ENCODE measurements at places on chromosomes 4 and X.

DNA sequence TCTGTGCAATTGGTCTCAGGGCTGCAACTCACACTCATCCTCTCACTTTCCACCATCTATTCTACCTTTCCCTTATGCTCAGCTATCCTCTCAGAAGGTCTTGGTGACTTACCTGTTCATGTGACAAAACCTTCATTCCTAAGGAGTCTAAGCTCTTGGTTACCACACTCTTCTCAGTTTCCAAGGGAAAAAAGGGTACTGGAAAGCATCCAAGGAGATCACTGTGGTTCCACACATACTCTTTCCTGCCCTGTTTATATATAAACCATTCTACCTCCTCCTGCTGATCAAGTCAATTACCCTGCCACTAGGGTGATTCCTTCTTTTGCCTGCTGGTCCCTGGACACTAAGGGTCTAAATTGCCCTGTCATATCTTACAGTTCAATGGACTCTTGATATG, 57.2 kb upstream of the MAML3 start:
- DNase-seq, result no peak

DNA sequence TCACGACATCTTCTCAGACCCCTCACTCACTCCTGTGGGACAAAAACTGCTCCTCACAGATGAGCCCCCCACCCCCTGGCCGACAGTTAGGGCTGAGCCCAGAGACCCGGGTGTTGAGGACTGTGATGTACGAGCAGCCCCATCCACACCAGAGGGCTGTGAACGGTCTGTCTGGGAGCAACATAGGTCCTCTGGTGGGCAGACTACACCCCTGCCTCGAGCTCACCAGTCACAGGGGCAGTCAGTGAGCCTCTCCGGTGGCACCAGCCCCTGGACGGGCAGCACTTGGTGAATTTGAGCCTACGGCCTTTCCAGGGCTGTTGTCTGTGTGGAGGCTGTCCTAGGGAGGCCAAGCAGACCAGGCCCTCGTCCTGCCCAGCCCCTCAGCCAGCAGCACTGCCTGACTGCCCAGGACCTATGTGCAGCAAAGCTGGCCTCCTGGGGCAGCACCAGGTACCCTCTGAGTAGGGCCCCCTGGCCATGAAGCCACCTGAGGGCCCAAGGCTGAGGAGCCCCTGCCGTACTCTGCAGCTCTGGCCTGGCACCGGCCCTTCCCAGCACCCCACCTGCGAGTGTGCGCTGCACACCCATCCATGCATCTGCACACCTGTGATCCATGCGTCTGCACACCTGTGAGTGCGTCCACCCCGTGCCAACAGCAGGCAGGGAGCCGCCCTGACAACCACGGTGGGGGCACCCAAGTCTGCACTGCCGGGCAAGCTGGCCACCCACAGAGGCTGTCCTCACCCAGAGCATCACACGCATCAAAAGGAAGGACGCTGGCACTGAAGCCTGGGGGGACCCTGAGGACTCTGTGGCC, 111.6 kb upstream of the NKX1-1 start:
- no peak for DNase-seq

DNA sequence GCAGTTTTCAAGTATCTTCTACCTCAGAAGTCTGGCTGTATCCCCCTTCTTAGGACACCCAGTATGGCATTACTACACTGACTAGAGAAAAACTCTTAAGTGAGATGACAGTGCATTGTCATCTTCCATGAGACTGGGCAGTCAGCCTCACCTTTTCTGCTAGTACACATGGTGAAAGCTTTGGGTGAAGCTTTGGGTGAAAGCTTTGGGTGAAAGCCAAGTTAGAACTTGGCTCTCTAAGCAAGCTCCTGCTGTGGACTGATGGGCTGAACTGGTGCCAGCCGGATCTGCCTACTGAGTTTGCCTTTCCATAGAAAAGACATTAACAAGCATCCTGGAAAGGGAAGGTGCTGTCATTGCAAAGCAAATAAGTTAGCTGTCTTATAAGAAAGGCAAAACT, 8.8 kb downstream of the EPHA5 start:
- DNase-seq, result no peak

DNA sequence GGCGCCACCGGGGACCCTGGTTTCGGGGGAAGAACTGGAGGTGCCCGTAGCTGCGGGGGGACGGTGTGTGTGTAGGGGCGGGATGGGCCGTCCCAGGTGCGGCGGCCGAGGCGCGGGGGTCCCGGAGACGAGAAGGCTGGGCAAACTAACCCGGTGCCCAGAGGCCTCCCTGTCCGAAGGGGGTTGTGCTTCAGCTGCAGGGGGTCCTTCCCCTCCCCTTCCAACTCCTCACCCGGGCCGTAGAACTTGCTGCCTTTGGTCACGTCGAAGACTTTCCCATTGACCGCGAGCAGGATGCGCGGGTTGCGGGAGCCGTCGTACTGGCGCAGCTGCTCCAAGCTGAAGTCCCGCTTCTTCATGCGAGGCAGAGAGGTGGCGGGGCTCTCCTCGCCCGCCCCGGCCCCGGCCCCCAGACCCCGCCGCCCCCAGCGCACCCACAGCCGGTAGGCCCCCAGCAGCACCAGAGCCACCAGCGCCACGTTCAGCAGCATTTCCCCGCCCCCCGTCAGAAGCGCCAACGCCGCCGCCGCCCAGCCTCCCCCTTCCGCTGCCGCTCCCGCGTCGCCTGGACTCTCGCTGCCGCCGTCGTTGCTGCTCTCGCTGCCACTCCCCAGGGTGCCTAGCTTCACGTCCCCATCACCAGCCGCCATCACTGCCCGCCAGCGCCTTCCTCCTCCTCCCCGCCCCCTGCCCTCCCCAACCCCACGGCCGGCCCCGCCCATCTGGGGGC, at the start of gene PGRMC2:
Gene PGRMC2 (minus strand): TSS at position 673 of the 730 bp plus-strand sequence. CDS start 23 bp downstream, at position 650.
- peak; percentile 13 for DNase-seq

DNA sequence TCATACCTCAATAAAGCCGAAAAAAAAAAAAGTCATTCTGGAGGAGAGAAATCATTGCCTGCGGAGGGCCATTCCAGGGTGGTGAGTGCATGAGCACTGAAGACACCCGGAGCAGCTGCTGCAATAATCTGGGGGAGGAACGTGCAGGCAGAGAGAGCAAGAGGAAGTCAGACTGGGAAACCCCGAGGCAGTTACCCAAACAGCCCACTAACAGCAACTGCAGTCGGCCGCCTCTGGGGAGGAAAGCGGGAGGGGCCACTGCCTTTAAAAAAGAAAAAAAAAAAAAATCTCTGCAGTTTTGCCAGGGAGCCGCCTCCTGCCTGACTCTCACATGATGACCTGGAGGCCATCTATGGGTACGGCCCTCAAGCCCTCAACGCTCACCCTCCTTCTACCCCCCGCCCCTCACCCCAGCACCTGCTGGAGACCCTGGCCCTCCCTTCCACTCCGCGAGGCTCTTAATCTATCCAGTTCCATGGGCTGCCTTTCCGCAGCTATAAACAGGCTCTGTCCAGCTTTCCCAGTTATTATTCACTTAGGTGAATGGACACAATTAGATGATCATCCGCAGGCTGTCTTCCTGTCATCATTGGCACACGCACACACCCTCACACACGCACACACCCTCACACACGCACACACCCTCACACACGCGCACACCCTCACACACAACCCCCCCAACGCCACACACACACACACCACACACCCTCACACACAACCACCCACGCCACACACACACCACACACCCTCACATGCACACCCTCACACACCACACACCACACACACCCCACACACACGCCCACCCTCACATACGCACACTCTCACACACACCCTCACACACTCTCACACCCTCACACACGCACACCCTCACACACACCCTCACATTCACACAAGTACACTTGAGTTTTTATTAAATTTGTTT, 3.4 kb upstream of the AVPR2 start:
- DNase-seq, result peak; percentile 72

DNA sequence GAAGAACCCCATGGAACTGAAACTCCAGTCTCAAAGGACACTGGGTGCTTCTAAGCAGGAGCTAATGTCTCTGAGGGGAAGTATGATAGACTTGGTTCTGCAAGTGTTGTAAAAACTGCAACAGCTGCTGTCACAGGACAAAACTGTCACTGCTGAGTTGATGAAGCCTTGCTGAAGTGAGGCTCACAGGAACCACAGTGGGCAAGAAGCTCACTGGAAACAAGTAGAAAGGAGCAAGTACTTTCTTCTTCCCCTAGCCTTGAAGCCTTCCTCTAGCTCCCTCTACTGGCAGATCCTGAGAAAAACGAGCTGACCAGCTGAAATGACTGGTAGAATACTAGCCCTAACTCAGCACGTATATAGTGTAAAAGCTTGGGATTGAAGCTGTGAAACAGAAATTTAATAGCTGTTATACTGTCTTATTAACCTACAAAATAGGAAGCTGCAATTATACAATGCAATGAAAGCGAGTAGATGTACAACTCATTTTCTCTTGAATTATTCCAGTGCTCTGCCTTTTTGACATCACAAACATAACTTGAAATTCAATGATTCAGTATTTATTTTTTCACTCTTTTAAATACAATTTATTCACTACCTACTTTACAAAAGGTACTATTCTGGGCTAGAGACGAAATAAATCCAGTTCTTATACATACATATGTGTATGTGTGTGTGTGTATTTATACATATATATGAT, 91.4 kb downstream of the GABRB1 start:
- peak; percentile 35 for DNase-seq

GRCh38 chr4:127149086-127149485, 483.7 kb upstream of the INTU start:
- no peak for DNase-seq

DNA sequence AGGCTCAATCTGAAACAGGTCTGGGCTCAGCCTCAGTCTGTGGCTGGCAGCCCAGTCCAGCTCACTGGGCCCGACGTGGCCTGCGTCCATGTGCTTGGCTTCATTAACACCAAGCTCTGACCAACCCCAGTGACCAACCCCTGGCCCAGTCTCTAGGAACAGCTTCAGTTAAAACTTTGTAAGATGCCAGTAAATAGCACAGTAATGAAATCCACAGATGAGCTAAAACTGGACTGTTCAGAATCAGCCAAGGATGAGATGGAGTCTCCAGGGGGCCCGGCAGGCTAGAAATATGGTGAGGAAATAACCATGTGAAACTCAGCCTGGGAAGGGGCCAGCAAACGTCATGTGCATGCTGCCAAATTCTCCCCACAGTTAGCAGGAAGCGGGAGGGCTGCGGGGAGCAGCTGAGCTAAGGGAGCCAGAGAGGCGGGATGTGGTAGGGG, 37.1 kb upstream of the XPNPEP2 start:
- no peak for DNase-seq

GRCh38 chrX:10395179-10395578, 225.2 kb downstream of the MID1 start:
- DNase-seq, result no peak

DNA sequence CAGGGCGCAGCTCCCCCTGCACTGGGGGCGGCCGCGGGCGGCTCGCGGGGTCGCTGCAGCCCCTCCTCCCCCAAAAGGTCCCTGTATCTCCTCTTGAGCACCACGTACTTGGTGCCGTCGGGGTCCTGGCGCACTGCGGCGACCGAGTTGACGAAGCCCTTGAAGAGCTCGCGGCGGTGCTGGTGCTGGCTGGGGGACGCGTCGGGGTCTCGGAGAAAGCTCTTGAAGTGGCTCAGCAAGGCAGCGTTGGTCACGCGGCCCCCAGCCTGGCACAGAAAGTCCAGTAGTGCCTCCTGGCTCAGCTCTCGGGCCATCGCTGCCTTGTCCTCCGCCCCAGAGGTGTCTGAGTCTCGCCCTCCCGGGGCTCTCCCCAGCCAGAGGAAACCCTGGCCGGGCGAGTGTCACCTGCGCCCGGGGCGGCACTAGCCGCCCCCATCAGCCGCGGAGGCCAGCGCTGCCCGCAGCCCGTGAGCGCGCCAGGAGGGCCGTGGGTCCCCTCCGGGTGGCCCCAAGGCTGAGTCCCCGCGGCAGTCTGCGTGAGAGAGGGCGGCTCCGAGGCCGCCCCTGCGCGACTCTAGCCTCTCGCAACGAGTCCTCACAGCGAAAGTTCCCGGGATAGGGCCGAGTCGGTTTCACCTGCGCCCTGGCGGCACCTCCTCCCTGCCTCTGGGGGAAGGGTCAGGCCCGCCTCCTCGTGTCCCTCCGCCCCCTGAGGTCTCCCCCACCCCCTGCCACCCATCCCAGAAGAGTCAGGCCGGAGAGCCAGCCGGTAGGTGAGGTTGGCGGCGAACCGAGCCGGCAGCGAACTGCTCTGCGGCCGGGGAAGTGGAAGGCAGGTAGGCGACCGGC, at the start of gene SOWAHB:
Gene SOWAHB (minus strand): TSS at position 609 of the 849 bp plus-strand sequence. CDS start 295 bp downstream, at position 314.
- peak; percentile 61 for DNase-seq

DNA sequence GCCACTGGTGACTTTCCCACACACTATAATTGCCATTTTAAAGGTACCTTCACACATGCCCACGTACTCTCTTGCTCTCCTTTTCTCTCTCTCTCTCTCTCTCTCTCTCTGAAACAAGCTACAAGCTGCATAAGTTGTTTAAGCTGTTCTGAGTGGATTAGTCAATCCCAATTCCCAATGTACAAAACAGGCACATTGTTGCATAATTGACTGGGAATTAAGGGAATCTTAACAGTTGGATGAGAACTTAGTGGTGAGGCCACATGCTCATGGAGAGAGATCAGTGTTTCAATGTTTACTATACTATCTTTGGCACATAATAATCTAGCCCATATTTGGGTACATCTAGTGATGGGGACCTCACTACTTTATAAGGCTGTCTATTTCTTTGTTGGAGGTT, 123.3 kb downstream of the ARHGEF9 start:
- no peak for DNase-seq

GRCh38 chr4:70601422-70602039, 9.5 kb downstream of the AMBN start:
- DNase-seq, result peak; percentile 84

GRCh38 chr4:128866691-128867090, 57.2 kb downstream of the JADE1 start:
- DNase-seq, result no peak

DNA sequence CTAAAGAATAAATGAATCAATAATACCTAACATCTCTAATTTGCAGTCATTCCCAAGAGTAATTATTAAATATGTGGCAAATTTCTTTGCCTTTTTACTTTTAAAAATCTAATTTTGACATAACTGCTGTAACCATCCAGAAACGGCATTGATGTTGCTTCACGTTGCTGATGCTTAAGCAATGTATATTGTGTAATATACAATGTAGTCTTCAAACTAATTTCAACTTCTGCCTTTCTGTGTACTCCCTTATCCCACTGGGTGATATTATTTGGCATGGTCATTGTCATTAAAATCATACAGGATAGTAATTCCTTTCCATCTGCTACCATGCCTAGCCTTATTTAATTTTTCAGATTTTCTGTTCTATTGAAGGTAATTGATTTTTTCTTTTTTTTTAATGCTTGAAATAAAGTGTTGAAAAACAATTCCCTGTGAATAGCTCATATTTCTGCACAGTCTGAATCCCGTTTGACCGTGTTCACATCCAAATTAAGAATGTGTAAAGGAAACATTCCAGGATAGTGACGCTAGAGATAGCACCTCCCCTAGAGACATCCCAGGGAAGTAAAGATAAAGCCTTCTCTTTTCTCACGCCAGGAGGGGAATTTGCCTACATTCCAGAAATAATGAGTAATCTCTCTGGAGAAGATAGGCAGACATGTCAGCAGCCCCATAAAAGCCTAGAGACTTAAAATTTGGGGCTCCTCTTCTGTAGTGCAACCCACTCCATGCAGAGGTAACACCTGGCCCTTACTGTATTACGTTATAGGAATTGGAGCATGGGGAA, 8.6 kb downstream of the FAM200B start:
- no peak for DNase-seq

GRCh38 chr4:52015366-52015765, 4.8 kb downstream of the LRRC66 start:
- no peak for DNase-seq
